ENCODE measurements at places on chromosomes 16 and 17.
A peak's percentile ranks its signal among the peaks of the same experiment; 100 is the strongest.

DNA sequence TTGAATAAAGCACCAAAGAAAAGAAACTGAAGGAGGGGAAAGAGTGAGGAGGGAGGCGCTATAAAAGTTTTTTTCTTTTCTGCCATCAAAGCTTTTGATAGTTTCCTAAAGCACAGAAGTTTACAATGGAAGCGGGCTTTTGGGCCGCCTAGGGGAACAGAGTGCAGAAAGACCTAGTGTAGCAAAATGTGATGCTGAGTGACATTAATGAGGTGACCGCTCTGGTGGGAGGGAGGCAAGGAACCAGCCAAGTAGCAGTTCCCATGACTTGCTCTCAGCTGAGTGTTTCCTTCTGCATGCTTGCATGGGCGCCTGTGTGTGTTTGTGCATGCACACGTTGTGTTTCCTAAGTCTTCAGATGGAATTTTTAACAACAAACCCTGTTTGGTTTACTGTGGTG is 15.5 kb downstream of the MSI2 start:
- DNase-seq: no peak

DNA sequence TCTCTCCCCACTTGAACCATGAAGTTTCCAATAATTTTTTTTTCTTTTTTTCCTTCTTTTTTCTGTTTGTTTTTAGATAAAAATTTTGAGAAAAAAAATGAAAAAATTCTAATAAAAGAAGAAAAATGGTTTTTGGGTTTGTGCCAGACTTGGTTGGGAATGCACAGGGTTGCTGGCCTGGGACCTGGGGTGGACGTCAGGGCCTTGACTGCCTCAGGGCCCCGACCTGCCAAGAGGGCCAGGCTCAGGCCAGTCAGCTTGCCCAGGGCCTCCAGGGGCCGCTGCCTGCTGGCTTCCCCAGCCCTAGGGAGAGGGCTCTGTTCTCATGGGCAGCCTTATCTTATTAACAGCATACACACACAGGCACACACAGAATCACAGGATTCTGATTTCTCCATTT is 6.5 kb downstream of the TBX6 start:
- DNase-seq: no peak

DNA sequence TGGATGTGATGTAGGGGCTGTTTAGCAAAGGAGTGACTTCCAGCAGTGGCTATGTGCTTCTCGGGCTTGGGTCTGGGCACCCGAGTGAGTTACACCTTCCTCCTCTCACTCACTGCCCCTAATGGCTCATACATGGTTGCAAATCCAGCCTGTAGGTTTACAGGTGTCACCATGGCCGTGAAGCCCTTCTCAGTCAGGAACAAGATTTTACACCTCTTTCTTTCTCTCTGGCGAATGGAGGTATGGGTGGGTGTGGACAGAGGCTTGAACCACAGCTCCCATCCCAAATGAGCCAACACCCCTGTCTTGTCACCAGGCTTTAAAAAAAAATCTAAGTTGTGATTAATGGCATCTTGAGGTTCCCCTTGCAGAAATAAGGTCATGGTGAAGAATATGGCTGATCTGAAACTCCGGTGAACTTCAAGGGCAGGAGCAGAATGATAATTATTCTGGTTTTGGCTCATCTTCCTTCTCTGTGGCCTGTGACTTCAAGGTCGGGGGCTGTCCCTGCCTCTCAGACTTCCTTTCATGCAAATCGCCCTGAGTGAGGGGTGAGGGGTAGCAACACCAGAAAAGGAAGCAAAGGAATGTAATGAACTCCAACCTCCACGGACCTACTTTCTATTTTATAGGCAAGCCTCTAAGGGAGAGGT is 331.2 kb downstream of the MAF start:
- DNase-seq: no peak

- no peak for DNase-seq
These were observed 132.3 kb upstream of the SDK2 start for GRCh38 chr17:73776351-73777130.

- DNase-seq: no peak
These were observed 10.1 kb downstream of the THRA start for GRCh38 chr17:40072735-40073346.

DNA sequence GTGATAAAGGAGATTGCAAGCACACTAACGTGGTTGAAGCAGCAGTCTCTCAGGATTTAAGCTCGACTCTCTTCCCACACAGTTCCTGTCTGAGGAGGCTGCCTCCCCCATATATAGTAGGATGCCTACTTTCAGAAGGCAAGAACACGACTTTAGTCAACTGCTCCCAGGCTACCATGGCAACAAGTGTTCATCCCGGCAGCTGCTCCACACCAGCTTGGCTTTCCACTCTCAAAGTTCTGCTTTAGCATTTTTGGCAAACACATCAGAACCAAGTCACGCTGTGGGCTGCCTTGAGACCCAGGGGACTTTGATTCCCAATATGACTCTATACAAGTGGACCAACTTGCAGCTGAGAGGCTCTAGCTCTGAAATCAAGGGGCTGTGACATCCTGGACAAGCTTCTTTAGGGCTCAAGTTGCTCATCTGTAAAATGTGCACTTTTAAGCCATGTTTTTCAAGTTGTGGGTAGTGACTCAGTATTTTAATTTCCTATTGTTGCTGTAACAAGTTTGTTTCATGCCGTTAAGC is 16.5 kb downstream of the ZP2 start:
- DNase-seq: no peak

DNA sequence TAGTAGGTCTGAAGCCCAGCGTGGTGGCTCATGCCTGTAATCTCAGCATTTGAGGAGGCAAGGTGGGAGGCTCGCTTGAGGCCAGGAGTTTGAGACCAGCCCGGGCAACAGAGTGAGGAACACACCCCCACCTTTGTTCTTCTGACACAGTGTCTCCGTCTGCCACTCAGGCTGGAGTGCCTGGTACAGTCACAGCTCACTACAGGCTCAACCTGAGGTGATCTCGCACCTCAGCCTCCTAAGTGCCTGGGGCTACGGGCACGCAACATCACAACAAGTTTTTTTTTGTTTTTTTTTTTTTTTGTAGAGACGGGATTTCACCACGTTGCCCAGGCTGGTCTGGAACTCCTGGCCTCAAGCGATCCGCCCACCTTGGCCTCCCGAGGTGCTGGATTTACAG is 6.7 kb upstream of the TLCD3A start:
- no peak for DNase-seq

DNA sequence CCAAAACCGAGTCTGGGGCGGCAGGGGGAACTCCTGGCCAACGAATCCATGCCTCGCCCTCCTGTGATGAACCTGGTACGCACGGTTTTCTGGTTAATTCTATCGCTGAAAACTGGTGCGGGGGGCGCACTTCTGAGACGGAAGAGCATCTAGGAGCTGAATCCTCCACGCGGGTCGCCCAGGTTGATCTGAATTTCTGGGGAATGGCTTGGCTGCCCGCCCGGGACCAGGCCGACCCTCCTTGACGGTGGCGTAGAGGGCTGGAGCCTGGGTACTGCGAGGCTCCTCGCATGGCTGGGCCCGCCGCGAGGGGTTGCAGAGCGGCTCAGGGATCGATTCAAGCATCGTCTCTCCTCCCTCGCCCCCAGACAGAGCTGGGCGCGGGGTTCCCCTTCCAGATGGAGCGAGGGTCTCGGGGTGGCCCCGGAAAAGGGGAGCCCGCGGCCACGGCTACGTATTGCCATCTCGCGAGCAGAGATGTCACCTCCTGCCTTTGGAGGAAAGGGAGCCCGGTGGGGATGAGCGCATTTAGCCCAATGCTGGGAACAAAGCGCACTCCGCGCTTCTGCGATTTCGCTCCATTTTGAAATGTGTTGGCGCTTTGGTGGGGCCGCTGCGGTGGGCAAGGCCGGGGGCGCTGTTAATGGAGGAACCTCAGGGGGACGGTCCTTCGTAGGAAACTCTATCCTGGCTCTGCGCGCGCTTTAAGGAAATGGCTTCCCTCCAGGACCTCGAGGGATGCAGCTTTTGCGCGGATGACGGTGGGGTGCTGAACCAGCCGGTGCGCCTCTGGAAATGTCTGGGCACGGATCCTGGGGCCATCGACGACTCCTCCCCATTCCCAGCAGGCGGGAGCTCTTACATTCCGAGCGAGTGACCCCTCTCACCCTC is 2.7 kb downstream of the MAPT start:
- DNase-seq: no peak

DNA sequence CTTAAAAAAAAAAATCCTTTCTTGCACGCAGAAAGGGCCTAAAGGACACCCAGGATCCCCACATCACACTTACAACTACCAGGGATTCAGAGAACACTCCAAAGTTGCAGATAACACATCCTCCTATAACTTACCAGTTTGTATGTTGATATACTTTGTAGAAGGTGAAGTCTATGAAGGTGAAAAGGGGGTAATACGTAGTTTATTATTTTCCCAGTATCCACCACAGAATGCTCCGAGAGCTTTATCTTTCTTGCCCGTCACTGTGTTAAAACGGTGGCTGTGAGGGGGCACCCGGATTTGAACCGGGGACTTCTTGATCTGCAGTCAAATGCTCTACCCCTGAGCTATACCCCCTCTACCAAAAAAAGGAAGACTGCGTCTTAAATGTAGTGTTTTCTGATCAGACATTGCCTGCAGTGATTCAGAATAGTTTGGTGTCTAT is 7.9 kb upstream of the RPL23 start:
- no peak for DNase-seq

GRCh38 chr17:69630056-69630635 is 215.6 kb downstream of the MAP2K6 start:
- DNase-seq: no peak

- DNase-seq: no peak
These were observed 44.9 kb upstream of the CNEP1R1 start for GRCh38 chr16:49980166-49980565.

GRCh38 chr17:67434061-67434525 is 57.0 kb downstream of the PITPNC1 start:
- DNase-seq: peak; percentile 17

DNA sequence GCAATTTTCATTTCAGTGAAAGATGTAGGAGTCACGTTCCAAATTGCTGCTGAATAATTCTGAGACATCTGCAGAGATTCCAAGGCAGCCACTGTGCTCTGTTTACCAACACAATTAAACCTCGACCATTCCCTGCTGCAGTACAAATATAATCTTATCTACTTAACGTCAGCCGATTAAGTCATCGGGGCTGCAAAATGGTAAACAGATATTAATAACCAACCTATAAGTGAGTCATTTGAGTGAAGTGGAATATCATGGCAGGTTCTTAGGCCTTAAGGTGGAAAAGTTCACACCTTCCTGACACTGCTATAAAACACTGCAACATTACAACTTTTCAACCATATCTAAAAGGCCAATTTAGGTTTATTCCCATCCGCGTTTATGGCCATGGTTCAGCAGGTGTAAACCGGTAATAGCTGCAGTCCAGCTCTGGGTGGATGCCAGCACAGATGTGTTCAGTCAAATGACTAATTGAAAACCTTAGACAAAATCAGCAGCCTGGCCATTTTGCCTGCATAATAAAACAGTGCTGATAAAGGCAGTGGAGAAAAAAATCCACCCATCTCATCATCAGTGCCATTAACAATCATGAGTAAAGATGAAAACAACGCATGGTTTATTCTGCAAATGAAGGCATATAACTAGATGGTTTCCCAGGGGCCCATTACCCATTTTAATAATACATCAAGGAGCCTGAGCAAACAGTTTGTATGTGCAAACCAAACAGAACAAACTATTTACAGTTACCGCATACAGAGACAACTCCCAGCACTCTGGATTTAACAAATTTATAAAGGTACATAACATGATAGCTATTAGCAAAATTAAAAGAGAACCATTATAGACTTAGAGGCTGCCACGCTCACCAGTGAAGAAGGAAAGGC is 202.9 kb upstream of the IRX3 start:
- no peak for DNase-seq

- DNase-seq: no peak
These were observed 2.0 kb upstream of the ABR start for GRCh38 chr17:1181753-1182137.

- DNase-seq: no peak
These were observed 145.9 kb upstream of the LHX1 start for GRCh38 chr17:36791150-36791941.

GRCh38 chr16:474420-475122 is 49.1 kb downstream of the RAB11FIP3 start:
- DNase-seq: no peak

- no peak for DNase-seq
These were observed 775 bp downstream of the CYTH1 start for GRCh38 chr17:78781104-78781892.

DNA sequence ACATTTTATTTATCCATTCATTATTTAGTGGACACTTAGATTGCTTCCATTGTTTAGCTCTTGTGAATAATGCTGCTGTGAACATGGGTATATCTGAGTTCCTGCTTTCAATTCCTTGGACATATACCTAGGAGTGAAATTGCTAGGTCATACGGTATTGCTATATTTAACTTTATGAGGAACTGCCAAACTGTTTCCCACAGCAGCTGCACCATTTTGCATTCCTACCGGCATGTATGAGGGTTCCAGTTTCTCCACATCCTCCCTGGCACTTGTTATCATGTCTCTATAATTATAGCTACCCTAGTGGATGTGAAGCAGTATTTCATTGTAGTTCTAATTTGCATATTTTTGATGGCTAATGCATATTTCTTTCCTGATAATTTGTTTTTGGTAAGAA is 23.7 kb upstream of the DRG2 start:
- no peak for DNase-seq

DNA sequence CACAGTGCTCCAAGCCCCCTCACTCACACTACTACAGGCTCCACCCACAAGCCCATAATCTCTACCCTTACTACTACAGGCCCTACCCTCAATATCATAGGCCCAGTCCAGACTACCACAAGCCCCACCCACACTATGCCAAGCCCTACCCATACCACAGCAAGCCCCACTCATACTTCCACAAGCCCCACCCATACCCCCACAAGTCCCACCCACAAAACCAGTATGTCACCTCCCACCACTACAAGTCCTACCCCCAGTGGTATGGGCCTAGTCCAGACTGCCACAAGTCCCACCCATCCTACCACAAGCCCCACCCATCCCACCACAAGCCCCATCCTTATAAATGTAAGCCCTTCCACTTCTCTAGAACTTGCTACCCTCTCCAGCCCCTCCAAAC is 13.8 kb downstream of the RIPOR1 start:
- DNase-seq: peak; percentile 33

Data from stimulated activated CD4-positive, alpha-beta T cell treated with anti-CD3 and anti-CD28 coated beads, TNF-alpha, amount 100 ng/mL, for 4 hours (primary cell).